Nephron progenitor cell (in vitro differentiated cells): ENCODE measurements at places on chromosomes 16 and 17.

GRCh38 chr16:56370875-56371659 is 54.3 kb downstream of the AMFR start:
- peaks cover 58% of the 10 kb centered on the region for H3K36me3 ChIP-seq
- no peaks in the 10 kb centered on the region for H3K27me3 ChIP-seq
- no peak for DNase-seq
- peaks cover 55% of the 10 kb centered on the region for H3K4me1 ChIP-seq

GRCh38 chr17:37025238-37025637 is 76.5 kb downstream of the AATF start:
- H3K27ac ChIP-seq = peak overlapping the region; percentile 52
- no peak for DNase-seq
- H3K4me3 ChIP-seq = no peak overlapping the region
- peaks cover 22% of the 10 kb centered on the region for H3K4me1 ChIP-seq
- H3K36me3 ChIP-seq = peaks cover 28% of the 10 kb centered on the region

DNA sequence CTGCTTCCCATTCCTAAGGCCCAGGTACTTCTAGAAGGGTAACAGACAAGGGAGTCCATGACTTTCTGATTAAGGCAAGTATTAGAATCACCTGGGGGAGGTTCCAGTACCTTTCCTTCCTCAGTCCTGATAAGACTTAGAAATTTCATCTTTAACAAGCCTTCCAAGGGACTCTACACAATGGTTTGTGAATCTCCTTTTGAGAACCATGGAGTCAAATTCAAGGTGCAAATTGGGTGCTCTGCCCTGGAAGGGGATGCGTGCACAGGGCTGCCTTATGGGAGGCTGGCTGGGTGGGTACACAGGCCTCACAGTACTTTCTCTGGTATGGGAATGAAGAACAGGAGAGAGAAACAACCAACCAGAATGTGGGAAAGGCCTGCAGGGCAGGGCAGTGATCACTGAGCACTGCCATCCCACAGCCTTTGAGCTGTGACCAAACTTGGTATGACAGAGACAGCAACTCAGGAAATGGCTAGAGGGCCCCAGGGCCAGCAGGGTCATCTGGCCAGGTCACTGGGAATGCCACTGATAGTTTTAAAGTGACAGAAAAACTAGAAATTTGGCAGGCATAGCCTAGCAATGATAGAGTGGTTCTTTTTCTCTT is 3.6 kb upstream of the TMIGD1 start:
- H3K36me3 ChIP-seq = no peaks in the 10 kb centered on the region
- H3K27me3 ChIP-seq = no peaks in the 10 kb centered on the region
- H3K4me3 ChIP-seq = no peak overlapping the region
- no peak for DNase-seq

DNA sequence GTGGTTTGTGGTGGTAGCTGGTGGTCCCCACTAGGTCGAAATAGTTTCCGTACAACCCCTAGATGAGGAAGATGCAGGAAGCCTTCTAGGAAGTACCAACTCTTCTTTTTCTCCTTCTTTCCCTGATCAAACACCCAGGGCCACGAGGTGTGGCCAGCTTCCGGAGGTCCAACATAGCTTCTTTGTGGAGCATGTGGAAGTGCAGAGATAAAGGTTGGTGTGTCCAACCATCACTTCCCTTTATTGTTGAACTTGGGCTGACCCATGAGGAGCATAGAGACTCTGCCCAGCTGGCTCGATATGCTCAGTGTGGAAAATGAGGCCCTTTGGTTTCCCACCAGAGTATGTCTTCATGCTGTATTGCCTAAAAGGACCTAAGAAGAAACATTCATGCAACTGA is 6.3 kb upstream of the RGS9 start:
- no peak for DNase-seq
- peaks cover 44% of the 10 kb centered on the region for H3K27me3 ChIP-seq
- no peak overlapping the region for H3K27ac ChIP-seq
- H3K4me1 ChIP-seq = peaks cover 10% of the 10 kb centered on the region
- H3K4me3 ChIP-seq = no peak overlapping the region
- no peaks in the 10 kb centered on the region for H3K36me3 ChIP-seq

GRCh38 chr17:34601416-34601815 is 22.0 kb downstream of the TMEM132E start:
- no peaks in the 10 kb centered on the region for H3K36me3 ChIP-seq
- peaks cover 96% of the 10 kb centered on the region for H3K27me3 ChIP-seq
- no peak overlapping the region for H3K4me3 ChIP-seq

DNA sequence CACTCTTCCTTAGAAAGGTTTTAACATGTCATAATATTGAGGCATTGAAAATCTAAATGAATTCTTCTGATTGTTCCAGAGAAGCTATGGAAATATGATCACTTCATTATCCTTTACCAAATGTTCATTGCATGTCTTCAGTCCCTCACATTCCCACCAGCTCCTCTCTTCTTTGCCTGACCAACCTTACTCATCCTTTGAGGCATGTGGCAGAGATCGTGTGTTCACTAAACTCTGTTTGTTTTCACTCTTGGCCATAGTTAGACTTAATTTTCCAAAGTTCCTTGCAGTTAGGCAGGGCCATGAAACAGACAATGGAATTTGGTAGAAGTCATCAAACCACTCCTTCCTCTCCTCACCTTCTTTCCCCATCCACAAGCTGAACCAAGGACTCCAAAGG is 266.5 kb upstream of the HSBP1 start:
- H3K27ac ChIP-seq = no peak overlapping the region
- DNase-seq = no peak
- no peaks in the 10 kb centered on the region for H3K36me3 ChIP-seq
- H3K4me1 ChIP-seq = no peaks in the 10 kb centered on the region
- no peak overlapping the region for H3K4me3 ChIP-seq
- H3K27me3 ChIP-seq = peaks cover 3% of the 10 kb centered on the region

DNA sequence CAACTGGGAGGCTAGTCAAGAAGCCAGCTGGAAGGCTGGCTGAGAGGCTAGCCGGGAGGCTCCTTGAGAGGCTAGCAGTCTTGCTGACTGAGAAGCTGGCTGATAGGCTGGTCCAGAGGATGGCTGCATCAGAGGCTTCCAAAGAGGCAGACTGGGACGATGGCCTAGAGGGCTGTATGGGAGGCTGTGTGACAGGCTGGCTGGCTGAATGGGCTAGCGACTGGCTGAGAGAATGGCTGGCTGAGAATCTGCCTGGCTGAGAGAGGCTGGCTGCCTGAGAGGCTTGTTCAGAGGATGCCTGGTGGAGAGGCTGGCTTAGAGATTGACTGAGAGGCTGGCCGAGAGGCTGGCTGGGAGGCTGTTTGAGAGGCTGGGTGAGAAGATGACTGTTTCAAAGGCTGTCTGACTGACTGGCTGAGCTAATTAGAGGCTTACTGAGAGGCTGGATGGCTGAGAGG is 34.8 kb upstream of the ACSM2B start:
- DNase-seq = no peak
- peaks cover 7% of the 10 kb centered on the region for H3K4me1 ChIP-seq
- H3K4me3 ChIP-seq = no peak overlapping the region
- no peaks in the 10 kb centered on the region for H3K36me3 ChIP-seq

- no peak overlapping the region for H3K4me3 ChIP-seq
- no peak for DNase-seq
- peaks cover 21% of the 10 kb centered on the region for H3K27me3 ChIP-seq
- H3K36me3 ChIP-seq = peaks cover 12% of the 10 kb centered on the region
- H3K27ac ChIP-seq = no peak overlapping the region
Measured at GRCh38 chr17:78947235-78948149, 22.3 kb upstream of the TIMP2 start.

DNA sequence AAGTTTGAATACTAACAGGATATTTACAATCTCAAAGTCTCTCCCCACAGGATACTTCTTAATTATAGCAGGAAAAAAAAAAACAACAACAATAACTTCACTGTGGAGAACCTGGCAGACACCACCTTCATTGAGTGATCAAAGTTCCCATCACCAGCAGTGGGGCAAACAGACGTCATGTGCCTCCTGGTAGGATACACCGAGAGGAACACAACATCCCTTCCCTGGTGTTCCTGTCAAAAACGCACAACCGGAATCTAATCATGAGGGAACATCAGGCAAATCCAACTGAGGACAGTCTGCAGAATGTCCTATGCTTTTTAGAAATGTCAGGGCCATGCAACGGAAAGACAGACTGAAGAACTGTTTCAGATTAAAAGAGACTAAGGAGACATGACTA is 80.0 kb downstream of the ZFHX3 start:
- no peaks in the 10 kb centered on the region for H3K27me3 ChIP-seq
- no peak for DNase-seq
- peaks cover 46% of the 10 kb centered on the region for H3K4me1 ChIP-seq
- H3K4me3 ChIP-seq = no peak overlapping the region
- no peak overlapping the region for H3K27ac ChIP-seq
- peaks cover 30% of the 10 kb centered on the region for H3K36me3 ChIP-seq

DNA sequence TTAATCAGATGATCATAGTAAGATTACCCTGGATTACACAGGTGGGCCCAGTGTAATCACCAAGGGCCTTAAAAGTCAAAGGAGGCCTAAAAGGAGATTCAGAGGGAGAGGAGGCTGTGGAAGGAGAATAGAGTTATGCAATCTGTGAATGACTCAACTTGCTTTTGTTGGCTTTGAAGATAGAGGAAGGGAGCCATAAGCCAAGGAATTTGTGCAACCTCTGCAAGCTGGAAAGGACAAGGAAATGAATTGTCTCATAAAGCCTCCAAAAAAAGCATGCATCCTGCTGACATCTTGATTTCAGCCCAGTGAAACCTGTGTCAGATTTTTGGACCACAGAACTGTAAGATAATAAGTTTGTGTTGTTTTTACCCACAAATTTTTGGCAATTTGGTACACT is 109.6 kb downstream of the CNTNAP4 start:
- H3K36me3 ChIP-seq = no peaks in the 10 kb centered on the region
- H3K27me3 ChIP-seq = no peaks in the 10 kb centered on the region
- no peaks in the 10 kb centered on the region for H3K4me1 ChIP-seq
- no peak overlapping the region for H3K4me3 ChIP-seq
- H3K27ac ChIP-seq = peak overlapping the region; percentile 82

DNA sequence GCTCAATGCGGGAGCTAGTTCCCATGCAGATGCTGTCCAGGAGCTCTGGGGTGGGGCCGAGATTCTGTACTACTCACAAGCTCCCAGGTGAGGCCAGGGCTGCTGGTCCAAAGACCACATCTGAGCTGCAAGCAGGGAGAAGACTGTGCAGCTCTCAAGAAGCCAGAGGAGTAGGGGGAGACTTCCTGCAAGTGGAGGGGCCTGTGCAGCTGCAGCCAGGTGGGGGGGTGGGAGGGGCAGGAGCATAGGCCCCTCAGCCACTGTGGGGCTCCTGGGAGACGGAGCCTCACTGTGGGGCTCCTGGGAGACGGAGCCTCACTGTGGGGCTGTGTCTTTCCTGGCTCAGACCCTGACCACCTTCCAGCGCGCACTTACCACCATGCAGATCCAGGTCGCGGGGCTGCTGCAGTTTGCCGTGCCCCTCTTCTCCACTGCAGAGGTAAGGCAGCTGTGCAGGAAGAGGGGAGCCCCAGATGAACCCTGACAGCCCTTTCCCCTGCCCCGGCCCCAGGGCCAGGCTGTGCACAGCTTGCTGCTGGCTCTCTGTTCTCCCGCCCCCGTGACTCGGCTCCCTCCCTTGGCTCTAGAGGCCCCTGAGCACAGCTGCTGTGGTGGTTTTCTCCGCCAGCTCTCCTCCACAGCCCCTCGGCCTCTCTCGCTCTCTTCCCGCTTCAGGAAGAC is 24.3 kb upstream of the DNAI2 start:
- peaks cover 11% of the 10 kb centered on the region for H3K27me3 ChIP-seq
- H3K4me3 ChIP-seq = no peak overlapping the region
- peak overlapping the region; percentile 48 for H3K27ac ChIP-seq
- DNase-seq = no peak
- H3K4me1 ChIP-seq = peaks cover 30% of the 10 kb centered on the region

- peaks cover 8% of the 10 kb centered on the region for H3K27me3 ChIP-seq
- no peak for DNase-seq
- H3K36me3 ChIP-seq = no peaks in the 10 kb centered on the region
- H3K27ac ChIP-seq = no peak overlapping the region
- peaks cover 70% of the 10 kb centered on the region for H3K4me1 ChIP-seq
- no peak overlapping the region for H3K4me3 ChIP-seq
Measured at GRCh38 chr16:49542946-49543630, 169.5 kb downstream of the C16orf78 start.

GRCh38 chr16:76535-77272 is 1.3 kb upstream of the MPG start:
- H3K27me3 ChIP-seq = no peaks in the 10 kb centered on the region
- H3K27ac ChIP-seq = no peak overlapping the region
- no peak for DNase-seq
- peak overlapping the region; percentile 52 for H3K4me3 ChIP-seq

- peaks cover 33% of the 10 kb centered on the region for H3K4me1 ChIP-seq
- peak overlapping the region; percentile 96 for H3K4me3 ChIP-seq
- peak overlapping the region; percentile 94 for H3K27ac ChIP-seq
- peaks cover 20% of the 10 kb centered on the region for H3K36me3 ChIP-seq
Measured at GRCh38 chr16:19717314-19717713, 713 bp downstream of the KNOP1 start.

GRCh38 chr16:8569650-8570346 is 20.5 kb downstream of the TMEM114 start:
- no peak overlapping the region for H3K4me3 ChIP-seq
- H3K4me1 ChIP-seq = peaks cover 24% of the 10 kb centered on the region

DNA sequence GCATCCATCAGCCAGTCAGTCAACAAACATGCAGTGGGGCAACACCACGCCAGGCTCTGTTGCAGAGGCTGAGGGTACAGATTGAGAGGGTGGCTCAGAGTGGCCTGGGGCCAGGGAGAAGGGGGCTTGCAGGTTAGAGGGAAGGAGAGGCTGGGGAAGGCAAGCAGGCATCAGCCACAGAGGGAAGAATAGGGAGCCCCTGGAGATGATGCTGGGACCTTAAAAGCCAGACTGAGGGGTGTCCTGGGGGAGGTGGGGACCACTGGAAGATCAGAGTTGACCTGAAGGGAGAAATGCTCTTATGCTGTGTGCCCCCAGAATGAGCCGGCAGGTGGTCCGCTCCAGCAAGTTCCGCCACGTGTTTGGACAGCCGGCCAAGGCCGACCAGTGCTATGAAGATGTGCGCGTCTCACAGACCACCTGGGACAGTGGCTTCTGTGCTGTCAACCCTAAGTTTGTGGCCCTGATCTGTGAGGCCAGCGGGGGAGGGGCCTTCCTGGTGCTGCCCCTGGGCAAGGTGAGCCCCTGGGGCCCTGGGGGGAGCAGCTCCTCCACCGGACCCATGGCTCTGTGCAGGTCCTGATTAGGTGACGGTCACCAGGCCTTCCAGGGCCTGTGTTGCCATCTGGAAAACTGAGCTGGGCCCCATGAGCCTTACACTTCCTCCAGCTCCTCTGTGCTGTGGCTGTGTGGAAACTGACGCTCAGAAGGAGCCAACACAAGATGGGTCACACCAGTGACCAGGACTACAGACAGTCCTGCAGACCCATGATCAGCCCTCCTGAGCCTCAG is 1.7 kb downstream of the CORO1A start:
- H3K27ac ChIP-seq = no peak overlapping the region
- peak overlapping the region; percentile 16 for H3K4me3 ChIP-seq
- peaks cover 19% of the 10 kb centered on the region for H3K27me3 ChIP-seq
- peaks cover 9% of the 10 kb centered on the region for H3K4me1 ChIP-seq
- peak; percentile 9 for DNase-seq

DNA sequence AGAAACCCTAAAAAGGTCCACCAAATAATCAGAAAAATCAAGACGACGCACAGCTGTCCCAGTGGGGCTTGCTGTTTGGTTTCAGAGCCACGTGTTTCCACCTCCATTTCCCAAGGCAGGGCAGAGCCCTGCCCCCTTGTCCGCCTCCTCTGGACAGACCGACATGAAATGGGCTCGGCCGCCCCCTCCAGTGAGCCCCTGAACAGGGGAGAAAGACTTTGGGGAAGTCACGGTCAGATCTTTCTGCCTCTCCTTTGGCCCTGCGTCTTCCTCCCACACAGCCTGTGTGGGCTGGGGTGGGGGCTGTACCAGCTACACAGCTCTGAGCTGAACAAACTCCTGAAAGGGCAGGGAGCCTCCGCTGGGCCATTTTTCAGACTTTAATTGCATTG is 230.7 kb downstream of the ENGASE start:
- no peak overlapping the region for H3K27ac ChIP-seq
- no peak for DNase-seq
